ENCODE measurements at places on chromosomes 5 and 9. TPM values are rescaled to one million over a fixed set of nuclear protein-coding genes. Genes with fewer than 3 reads are reported as not detected.

Gene PFN3
- not detected for polyA plus RNA-seq

Gene TJP2
- polyA plus RNA-seq, result 23.8 TPM

Gene OR2K2
- not detected for polyA plus RNA-seq

Gene SPATA31A3
- polyA plus RNA-seq, result not detected

Gene PPP3R2
- not detected for polyA plus RNA-seq

Gene PLPP1
- 150 TPM for polyA plus RNA-seq

Gene EDIL3
- 5.4 TPM for polyA plus RNA-seq

Gene SLC34A3
- not detected for polyA plus RNA-seq

DNA sequence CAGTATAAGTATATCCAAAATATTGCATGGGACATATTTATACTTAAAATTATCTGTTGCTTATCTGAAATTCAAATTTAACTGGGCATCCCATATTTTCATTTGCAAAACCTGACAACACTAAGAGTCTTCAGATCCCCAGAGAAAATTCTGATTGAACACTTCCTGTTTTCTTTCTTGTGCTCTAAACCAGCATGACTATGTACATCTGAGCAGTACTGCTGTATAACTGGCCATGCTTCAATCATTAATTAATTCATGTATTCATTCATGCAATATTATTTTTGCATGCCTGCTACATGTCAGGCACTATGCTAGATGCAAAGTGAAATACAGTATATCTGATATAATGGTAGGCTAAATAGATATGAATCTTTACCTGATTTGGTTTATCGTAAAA lies 461.2 kb downstream of the TLR4 start:
- DNase-seq, result no peak

DNA sequence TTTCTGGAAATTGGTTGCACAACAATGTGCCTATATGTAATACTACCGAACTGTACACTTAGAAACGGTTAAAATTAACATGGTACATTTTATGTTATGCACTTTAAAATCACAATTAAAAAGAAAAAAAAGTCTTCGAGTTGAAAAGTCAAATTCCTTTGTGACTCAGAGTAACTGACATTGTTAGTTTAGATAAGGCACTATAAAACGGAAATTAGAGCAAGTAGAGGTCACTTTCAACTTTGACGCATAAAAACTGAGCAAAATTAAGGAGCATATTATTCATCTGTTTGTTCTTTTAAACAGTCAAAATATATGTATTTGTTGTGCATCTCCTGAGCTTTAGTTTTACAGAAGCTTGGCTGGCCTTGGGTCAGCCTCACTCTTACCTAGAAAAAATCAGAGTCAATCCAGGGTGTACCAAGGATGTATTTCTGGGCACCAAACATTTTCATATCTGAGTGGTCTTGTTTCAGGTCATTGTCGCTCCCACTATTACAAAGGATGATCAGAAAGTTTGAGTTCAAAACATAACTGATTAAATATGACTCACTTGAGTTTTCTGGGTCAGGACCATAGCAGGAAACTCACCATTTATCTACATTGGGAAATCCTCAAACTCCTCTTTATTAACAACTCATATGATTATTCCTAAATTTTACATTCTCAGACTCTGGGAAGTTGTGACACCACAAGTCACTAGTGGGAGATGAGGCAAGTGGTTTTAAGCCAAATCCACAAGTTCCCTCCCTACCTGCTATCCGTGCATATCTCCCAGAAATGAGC lies 160.6 kb downstream of the CCDC192 start:
- DNase-seq, result no peak

DNA sequence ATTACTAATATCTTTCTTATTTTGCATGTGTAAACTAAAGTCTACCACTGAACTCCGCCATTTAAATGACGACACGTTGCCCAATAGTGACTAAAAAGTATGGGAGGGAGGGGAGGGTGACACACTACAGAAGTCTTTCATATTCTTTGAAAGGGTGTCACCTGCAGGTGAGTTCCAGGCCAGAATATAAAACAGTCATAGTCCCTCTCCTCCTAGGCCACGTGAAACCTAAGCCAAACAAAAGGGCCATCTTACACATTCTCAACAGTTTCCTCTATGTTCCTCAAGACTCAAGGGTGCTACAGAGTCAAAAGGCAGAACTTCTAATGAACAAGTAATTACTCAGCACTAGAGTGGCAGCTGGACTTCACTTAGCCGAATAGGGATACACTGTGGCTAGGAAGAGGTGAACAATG lies 6.4 kb downstream of the CEMIP2 start:
- DNase-seq, result no peak

DNA sequence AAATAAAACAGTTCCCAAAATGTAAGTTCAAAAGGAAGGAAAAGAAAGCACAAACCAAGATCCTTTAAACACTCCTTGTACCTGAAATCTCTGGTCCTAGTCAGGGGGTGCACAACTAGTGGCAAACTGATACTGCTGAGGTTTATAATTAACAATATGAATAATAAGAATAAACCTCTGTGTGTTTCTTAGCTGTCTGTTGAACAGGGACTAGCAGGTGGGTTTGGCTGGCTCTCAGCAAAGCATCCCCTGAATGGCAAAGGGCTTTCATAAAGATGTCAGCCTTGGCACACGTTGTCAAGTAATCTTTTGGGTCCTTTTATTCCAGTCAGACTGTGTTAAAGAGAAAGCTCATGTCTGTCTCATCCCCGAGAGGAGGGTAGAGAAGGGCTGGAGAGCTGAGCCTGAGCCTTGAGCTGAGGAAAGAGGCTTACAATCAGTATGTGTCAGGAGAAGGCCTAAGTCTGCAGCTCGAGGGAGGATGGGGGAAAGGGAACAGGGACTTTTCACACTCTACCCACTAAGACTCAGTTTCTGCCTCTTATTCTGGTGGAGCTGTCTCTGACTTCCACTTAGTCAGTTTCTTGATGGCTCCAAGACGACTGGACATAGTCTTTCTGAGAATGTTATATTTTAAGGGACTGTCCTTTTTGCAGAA lies 123.0 kb downstream of the GALNT10 start:
- DNase-seq, result no peak

DNA sequence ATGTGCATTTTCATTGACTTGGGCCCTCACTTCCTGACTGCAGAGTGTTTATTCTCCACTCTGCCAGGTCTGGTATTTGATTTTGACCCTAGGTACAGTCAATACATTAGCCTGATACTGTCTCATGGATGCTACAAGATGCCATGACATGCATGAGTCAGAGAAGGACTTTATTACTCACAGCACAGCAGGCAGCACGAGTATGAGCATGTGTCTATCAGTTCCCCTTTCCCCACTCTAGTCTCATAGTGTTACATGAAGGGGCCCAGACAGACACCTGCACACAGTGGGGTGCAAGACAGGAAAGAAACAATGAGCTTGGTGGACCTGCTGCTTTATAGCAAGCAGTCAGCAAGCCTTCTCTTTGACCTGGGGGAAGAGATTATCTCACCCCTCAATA lies 19.6 kb downstream of the ITGA2 start:
- DNase-seq, result no peak

DNA sequence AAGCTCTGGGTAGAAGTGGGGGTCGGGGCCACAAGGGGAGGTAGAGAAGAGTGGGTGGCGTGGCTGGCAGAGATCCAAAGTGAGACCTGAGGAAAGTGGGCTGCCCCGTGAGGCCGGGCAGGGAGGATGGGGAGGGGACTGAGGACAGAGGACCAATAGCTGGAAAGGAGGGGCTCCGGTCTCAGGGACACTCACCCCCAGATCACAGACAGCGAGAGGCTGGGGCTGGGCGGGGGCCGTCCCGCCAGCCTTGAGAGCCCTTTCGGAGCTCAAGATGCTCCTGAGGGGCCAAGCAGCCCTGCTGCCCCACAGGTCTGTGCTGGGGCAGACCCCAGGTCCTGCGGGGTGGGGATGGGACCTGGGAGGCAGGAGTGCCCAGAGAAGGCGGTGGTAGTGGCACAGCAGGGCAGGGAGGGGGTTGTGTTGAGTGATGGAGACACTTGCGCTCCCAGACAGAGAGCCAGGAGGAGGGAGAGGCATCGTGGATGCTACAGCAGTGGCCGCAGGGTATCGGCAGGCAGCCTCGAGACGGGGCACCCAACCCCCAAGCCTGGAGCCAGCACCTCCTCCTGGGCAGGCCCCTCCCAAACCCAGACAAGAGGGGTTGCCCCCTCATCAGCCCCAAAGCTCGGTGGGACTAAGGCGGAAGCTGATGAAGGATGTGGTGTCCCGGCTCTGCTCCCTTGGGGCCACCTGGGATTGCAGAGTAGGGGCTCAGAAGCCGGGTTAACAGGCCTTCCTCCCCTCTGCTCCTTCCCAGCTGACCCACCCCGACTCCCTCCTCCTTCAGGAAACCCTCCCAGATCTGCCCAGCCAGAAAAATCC lies 3.4 kb downstream of the SARDH start:
- peak; percentile 48 for DNase-seq

- DNase-seq, result peak; percentile 53
Observed at GRCh38 chr5:177310757-177311391, 824 bp downstream of the MXD3 start.

DNA sequence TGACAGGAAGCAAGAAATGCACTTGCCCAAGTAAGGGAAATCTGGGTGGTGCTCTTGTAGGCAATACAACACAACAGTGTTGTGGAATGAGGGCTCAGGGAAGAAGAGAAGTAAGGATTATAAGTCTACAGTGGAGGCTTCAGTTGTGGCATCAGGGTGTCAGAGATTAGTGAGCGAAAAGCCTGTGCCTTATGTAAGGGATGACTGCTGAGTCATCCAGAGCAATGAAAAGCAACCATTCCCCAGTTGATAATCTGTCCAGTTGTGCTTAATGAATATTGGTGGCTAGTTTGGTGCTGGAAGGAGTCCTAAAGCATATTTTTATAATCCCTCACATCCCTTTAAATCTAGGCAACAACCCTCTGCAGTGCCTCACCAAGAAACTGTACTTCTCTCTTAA lies 42.0 kb downstream of the FBXO38 start:
- DNase-seq, result no peak

GRCh38 chr5:21646469-21646868 lies 1206.7 kb downstream of the CDH12 start:
- no peak for DNase-seq

- DNase-seq, result no peak
Observed at GRCh38 chr5:3303777-3304176, 291.9 kb upstream of the IRX1 start.

DNA sequence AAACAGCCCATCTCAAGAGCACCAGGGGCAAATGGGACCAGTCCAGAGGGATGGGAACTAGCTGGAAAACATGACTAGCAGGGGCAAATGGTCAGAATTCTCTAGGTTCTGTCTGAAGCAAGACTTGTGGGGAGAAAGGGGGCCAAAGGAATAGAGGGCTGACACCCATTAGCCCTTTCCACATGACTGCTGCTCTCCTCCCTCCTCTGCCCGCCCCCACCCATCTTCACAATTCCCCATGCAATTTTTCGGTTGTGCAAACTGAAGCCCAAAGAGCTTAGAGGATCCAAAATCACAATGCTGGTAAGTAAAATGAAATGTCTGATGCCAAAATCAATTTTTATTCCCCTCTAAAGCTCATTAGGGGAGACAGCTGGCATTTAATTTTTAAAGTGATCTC lies 207.1 kb downstream of the DCP2 start:
- no peak for DNase-seq

DNA sequence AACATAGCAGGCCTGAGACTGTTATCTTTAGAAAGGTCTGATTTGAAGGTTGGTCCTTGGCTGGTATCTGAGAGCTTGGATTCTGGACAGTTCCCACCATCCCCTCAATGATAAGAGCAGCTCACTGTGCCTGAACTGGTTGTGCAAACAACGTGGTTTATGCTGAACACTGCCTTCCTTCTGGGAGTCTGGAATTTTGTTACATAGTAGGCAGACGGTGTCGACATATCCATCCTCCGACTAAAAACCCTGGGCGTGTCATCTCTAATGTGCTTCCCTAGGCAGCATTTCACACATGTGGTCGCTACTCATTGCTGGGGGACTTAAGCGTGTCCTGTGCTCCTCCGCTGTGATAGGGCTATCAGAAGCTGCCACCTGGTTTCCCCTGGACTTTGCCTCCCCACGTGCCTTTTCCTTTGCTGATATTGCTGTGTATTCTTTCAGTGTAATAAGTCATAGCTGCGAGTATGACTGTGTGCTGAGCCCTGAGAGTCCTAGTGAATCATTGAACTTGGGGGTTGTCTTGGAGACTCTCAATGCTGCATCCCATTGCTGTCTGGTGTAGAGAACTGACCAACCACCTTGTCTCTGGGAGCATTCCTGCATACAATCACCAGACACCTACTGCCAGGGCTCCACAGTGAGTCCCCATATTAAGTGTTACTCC lies 119.1 kb upstream of the TBC1D2 start:
- no peak for DNase-seq

- no peak for DNase-seq
Observed at GRCh38 chr5:17269201-17269600, 51.8 kb downstream of the BASP1 start.

DNA sequence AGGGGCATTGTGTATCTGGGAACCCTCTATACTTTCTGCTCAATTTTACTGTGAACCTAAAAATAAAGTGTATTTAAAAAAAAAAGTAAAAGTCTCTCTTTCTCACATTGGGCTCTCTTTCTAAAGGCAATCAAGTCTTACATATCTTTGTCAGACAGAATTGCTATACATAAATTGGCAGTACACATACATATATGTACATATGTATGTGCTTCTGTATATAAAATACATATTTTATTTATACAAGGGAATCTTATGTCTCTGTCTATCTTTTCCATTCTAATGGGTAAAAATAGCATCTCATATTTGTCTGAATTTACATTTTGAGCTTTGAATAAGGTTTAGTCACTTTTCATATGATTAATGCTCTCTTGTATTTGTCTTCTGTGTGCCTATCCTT lies 348.8 kb downstream of the SPATA31D1 start:
- DNase-seq, result no peak

DNA sequence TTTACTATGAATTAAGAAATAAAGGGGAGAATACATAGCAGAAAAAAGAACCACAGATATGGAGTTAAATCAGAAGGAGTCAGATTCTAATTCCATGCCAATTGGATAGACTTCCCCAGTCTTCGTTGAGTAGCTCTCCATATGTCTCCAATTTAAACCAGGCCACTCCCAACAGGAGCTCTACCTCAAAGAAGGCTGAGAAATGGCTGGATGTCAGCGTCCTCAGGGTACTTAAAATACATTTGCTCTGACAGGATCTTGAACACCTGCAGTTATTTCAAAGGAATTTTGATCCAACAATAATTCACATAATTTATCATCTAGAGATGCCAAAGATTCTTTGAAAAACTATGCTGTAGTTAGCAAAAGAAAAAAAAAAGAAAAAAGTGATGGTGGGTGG lies 133.9 kb upstream of the FBN2 start:
- DNase-seq, result no peak

GRCh38 chr9:114339130-114339908 lies 9.7 kb downstream of the ORM2 start:
- DNase-seq, result peak; percentile 43

GRCh38 chr9:110769667-110770066 lies 101.1 kb downstream of the MUSK start:
- DNase-seq, result no peak

- DNase-seq, result no peak
Observed at GRCh38 chr9:37290940-37291485, 131.5 kb upstream of the GRHPR start.

Data from right cardiac atrium (tissue), 5 donors.